SJCRH30 (cell line): ENCODE measurements at places on chromosomes 3 and 15.

DNA sequence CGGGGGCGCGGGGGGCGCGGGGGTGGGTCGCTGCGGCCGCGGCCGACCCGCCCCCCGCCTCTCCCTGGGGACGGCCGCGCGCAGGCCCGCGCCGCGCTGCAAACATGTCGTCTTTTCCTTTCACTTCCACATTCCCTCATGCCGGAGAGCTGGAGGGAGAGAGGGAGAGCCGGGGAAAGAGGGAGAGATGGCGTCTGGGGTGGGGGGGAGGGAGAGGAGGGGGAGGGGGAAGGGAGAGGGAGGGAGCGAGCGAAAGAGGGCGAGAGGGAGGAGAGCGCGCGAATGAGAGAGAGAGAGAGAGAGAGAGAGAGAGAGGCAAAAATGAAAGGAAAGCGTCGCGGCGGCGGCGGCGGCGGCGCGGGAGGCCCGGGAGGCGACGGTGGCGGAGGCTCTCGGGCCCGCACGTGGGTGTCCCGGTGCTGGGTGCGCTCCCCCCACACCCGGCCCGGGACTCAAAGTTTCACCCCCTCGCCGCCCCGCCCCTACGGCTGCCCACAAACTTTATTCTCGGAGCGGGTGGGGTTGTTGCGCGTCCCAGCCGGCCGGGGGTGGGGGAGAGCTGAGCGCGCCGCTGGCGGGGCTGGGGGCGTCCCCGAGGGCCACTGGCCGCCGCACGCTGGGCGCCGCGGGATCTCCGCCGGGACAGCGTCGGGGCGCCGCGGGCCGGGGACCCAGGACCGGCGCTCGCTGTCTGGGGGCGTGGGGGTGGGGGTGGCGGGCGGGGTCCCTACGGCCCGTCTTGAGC is 731 bp downstream of the ZNF710 start:
- H3K27me3 ChIP-seq = no peaks in the 10 kb centered on the region
- peak; percentile 44 for DNase-seq
- peak overlapping the region; percentile 92 for H3K4me3 ChIP-seq
- H3K27ac ChIP-seq = peak overlapping the region; percentile 35; the same call in 1 of the 2 replicates
- H3K36me3 ChIP-seq = no peaks in the 10 kb centered on the region

DNA sequence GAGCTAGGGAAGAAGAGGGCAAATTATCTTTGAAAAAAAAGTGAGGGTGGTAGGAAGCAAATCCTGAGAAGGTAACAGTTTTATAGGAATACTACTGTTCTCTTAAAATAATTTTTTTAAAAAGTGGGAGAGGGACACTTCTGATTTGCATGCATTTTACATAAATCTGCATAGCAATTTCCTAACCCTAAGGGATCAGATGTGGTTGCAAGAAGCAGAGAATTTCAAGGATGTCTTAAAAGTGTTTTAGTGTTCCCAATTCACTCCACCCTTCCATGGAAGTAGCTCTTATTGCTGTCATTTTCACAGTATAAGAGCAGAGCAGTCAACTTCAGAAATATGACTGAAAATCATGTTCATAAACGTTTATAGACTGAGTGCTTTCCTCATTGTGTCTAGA is 27.8 kb upstream of the RIOX2 start:
- peaks cover 5% of the 10 kb centered on the region for H3K4me1 ChIP-seq
- no peaks in the 10 kb centered on the region for H3K27me3 ChIP-seq
- H3K27ac ChIP-seq = no peak overlapping the region
- H3K36me3 ChIP-seq = no peaks in the 10 kb centered on the region
- no peak for DNase-seq
- no peak overlapping the region for H3K4me3 ChIP-seq

- H3K36me3 ChIP-seq = no peaks in the 10 kb centered on the region
- peak; percentile 42 for DNase-seq
- no peak overlapping the region for H3K4me3 ChIP-seq
- H3K27me3 ChIP-seq = no peaks in the 10 kb centered on the region
These were observed 25.3 kb downstream of the ADGRG7 start for GRCh38 chr3:100634493-100635272.

DNA sequence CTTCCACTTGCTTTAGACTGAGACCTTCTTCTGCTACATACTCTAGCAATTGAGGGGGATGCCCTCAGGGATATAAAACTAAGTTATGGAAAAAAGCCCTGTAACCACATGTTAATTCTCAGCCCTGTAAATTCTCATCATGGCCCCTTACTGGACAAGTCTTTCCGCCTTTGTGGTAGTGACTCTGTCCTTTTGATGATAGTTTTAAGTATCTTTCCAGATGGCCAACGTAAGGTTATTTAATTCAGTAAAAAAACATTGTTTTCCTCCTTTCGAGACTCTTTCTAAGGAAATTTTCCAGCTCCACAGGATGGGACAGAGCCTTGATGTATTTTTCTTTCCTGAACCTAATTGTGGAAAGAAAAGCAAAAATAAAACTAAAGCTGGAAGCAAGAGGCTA is 25.3 kb upstream of the TM4SF4 start:
- H3K4me1 ChIP-seq = no peaks in the 10 kb centered on the region
- DNase-seq = no peak
- no peaks in the 10 kb centered on the region for H3K36me3 ChIP-seq
- no peak overlapping the region for H3K4me3 ChIP-seq
- H3K27ac ChIP-seq = no peak overlapping the region
- no peaks in the 10 kb centered on the region for H3K27me3 ChIP-seq

DNA sequence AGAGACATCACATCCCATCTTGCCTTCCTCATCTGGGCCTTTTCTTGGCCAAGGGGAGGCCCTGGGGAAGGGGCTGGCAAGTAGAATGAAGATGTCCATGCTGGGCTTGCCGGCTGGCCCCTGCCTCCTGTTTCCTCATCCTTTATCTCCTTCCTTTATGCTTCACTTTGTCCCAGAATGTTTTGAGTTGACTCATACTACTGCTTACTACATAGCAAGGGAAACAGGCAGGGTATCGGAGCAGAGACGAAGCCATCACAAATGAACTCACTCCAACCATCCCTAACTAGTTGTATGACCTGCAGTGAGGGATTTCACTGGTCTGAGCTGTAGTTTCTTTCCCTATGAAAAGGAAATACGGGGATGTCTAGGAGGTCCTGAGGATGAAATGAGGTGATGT is 66.0 kb downstream of the CHDH start:
- H3K4me1 ChIP-seq = no peaks in the 10 kb centered on the region
- H3K27ac ChIP-seq = no peak overlapping the region
- no peak overlapping the region for H3K4me3 ChIP-seq
- no peaks in the 10 kb centered on the region for H3K36me3 ChIP-seq

DNA sequence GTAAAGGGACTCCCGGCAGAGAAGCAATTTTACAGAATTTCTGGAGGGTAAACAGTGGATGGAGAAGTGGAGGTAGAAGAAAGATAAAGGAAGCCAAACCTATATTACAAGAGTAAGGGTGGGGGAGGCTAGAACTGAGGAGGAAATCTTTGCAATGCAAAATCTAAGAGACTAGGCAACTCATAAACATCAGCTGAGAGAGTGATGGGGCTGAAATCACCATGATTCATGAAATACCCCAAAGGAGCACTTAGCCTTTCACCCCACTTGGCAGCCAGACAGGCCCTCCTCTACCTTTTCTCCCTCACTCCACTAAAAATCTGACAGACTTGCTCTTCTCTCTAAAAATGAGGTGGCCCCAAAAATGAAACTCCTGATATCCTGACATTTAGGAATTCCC is 19.5 kb upstream of the ZBTB38 start:
- H3K27me3 ChIP-seq = 0 out of 2 replicates have a peak, but pooled peaks cover 4% of the 10 kb centered on the region
- H3K36me3 ChIP-seq = no peaks in the 10 kb centered on the region
- H3K4me1 ChIP-seq = peaks cover 2% of the 10 kb centered on the region; the same call in 1 of the 2 replicates
- H3K27ac ChIP-seq = no peak overlapping the region
- DNase-seq = no peak
- H3K4me3 ChIP-seq = no peak overlapping the region
